HEK293T (cell line): ENCODE measurements at places on chromosomes 6 and 20.

- DNase-seq = no peak
Measured at GRCh38 chr6:35425284-35425683, 26.9 kb upstream of the FANCE start.

DNA sequence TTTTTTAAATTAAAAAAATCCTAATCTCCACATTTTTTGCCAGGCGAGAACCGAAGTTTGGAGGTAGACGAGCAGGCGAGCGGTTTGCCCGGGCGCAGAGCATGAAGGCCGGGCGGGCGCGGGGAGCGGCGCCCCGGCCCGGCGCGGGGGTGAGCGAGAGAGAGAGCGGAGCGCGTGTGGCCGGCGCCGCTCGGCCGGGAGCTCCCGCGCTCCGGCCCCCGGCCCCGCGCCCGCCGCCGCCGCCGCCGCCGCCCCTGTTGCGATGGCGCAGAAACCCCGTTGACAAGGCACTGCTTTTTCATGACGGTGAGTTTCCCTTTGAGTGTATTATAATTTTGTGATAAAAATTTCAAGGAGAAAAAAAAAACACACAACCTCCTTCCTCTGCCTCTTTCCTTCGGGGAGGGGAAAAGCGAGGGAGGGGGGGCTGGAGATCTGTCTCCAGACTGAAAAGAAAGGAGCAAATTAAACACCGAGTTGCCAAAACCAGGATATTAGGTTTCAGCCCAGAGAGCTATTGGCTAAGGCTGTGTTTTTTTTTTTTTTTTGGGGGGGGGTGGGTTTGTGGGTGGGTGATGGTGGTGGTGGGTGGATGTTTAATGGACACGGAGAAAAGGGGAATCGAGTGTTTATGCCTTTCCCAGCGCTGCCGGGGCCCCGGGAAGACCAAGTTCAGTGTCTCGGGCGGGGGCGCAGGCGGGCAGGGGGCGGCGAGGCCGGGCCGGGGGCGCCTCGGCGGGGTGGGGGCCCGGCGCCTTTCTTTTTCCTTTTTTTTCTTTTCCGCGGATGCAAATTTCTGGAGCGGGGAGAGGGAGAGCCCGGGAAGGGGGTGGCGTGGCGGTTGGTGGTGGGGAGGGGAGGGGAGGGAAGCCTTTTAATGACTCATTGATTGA is at the start of gene BICRAL:
BICRAL (plus strand) TSS at position 257 of the 893 bp plus-strand sequence. CDS start 39,971 bp downstream, outside the sequence.
- peak; percentile 60 for DNase-seq

GRCh38 chr6:170174771-170175643 is 115.9 kb downstream of the DLL1 start:
- DNase-seq = no peak

DNA sequence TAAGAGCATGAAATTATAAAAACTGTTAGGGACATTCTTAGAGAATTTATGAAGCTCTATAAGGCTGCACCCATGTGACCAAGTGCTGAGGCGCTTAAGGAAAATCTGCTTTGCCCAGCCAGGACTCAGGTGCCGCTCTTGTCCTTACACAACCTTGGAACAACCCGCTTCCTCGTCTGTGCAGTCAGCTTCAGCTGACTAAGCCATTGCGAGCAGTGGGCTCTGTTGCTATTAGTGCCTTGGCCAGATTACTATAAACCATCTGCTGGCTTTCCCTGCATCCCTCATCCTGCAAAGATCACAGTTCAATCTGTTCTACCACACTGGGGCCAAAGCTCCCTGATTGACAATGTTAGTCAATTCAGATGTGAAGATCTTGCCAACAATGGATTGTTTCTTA is 89.1 kb upstream of the E2F3 start:
- no peak for DNase-seq

DNA sequence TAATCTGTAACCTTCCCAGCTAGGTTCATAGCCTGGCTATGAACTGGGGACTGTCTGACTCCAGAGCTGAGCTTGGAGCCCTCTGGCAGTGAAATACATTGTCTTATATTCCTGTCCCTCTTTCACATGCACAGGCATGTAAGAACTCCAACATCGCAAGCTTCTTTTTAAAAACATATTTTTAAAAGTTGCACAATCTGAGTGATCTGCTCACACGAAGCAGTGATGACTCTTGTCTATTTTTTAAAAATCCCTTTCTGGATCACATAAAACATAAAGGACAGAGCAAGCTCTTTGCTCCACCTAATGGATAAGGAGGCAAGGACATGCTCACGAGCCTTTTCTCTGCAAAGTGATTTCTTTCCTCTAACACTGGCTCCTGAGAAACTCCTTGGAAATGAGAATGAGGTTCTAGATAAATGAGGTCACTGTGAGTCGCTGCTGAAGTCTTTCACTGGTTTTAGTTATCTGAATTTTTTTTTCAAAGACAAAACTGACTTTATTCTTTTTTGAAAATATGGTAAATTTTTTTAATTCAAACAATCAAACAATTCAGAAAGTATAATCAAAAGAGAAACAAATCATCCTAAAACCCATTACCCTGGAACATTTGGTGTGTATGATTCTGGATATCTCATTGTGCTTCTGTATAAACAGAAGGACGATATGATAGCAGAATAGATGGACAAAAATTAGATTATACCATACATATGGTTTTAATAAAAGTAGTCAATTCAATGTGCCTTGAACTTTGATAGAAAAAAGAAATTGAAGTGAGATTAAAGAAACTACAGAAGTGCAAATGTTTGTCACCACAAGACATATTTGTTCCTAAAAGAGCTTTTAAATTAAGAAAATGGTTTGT is 30.8 kb downstream of the IL20RA start:
- peak; percentile 59 for DNase-seq

DNA sequence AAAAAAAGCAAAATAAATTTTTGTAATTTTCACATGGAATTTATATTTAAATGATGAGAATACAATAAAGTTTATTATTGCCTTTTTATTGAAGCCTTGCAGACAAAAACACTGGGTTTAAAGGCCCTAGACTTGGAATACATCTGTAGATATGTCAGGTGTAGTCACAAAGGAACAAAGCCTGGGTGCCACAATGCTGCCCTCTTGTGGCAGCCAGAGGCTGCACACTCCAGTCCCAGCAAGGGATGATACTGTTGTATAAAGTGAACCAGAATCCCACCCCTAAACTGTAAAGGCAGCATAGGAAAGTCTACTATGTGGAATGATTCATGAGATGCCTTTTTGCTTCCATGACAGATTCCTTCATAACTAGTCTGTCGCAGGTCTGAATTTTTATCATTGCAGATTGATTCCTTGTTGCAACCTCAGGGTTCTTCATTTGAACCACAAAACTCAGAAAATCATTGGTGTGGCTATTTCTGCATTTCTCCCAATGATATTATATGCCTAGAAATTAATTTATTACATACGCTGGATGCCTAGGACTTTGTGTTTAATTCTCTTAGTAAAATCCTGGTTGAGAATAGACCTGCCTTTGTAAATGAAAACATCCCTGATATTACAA is 37.0 kb downstream of the MAK start:
- DNase-seq = peak; percentile 80

DNA sequence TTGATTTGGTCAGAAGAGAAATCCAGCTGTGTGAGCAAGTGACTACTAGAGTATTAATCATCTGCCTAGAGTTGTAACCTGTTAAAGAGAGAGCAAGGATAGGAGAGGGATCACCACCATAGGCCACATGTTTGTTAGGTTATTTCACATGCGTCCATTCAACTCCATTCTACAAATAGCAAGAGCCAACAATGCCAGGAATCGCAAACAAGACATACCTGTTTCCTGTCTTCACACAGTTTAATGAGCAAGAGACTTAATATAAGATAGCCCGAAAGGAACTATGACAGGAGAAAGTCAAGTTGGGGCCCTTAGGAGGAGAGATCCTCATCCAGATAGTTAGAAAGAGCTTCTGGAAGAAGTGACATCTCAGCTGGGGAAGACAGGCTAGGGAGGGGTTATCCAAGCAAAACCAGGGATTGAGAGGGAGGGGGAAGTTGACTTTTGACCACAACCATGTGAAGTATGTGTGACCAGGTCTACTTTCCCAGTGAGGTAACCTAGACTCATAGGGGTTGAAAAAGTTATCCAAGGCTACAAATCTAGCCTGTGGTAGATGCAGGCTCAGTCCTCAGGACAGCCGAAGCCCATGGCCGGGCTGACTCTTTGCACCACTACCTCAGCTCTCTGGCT is 147.4 kb downstream of the ALDH8A1 start:
- DNase-seq = no peak

- DNase-seq = no peak
Measured at GRCh38 chr20:32385541-32385940, 27.4 kb downstream of the ASXL1 start.

DNA sequence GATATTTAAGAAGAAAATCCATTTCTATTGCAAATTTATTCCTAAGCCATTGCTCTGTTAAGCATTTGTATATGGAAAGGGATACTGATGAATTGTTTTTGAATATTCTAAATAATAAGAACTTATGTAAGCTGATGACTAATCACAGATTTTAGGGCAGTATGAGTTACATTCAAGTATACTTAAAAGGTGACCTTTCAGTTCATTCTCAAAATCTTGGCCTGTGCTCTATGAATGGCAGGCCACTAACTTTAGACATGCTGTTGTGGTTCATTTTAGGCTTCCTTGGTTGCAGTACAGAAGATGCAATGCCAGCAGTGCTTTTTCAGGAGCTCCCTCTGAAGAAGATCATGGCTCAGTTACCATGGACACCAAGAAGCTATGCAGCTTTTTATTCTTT is 380.4 kb downstream of the CENPW start:
- DNase-seq = no peak

DNA sequence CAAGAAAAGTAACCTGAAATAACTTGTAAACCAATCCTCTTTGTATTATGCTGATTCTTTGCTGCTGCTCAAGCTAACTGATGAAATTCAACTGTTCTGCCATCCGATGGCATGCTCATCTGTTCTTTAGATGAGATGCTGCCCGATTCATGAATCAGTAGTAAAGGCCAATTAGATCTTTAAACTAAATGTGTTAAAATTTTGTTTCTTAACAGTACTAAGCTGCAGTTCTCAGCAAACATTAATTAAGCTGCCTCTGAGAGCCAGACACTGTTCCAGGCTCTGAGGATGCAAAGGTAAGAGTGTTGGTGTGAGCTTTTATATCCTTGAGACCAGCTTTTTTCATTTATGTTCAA is 77.0 kb upstream of the NT5E start:
- DNase-seq = no peak

GRCh38 chr6:163648868-163649267 is 234.3 kb downstream of the QKI start:
- DNase-seq = no peak
